ENCODE measurements at places on chromosomes 3 and 15.
A peak's percentile ranks its signal among the peaks of the same experiment; 100 is the strongest.

DNA sequence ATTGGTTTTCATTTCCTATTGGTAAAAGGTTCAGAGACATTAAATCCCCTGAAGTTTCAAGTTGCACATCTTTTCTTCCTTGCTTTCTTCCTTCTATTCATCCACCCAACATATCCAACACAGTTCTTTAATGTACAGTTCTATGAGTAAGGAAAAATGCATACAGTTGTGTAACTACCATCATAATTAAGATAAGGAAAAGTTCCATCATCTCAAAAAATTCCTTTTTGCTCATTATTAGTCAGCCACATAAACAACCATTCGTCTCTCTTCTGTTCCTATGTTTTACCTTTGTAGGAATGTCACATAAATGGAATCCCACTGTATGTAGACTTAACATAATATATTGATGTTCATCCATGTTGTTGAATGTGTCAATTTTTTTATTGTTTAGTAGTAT lies 211.1 kb upstream of the ADAMTS9 start:
- DNase-seq, result no peak

DNA sequence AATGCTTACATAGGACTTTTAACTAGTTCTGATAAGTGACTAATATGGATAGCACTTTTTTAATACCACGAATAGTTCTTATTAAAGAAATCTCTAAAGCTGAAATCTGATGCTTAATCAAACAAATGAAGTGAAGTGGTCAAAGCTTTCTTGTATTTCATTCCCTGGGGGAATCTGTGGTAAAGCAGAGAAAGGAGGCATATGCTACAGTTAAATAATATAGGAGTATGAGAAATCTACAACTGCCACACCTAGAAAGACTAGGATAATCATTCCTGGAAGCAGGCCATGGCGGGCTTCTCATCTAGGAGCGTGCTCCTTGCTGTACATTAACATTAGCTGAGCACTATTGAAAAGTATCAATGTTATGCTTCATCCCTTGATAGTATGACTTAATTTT lies 835.7 kb downstream of the OTOL1 start:
- no peak for DNase-seq

GRCh38 chr3:142977399-142977728 lies 13.9 kb upstream of the PAQR9 start:
- DNase-seq, result no peak

DNA sequence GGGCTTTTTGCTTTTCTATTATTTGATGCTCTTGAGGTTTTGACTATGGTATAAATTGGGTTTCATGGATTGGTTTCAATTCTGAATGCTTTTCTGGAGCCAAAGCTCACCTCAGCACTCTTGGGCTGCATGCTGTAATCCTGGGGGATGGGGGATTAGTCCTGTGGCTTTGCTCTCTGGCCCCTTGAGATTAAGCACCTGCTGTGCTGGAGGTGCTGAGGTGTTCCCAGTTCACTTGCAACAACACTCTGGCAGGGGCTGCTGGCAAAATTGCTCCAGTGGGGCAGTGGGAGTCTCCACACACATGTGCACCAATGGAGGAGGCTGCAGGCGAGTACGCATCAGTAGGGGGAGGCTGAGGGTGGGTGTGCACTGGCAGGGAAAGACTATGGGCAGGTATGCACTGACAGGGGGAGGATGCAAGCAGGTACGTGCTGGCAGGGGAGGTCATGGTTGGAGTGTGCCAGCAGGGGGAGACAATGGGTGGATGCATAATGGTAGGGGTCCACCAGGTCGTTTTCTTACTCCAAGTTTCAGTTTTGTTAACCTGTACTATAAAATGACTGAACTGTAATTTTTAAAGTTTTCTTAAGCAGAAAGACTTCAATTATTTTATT lies 489.2 kb downstream of the FGF12 start:
- no peak for DNase-seq

- DNase-seq, result no peak
Observed at GRCh38 chr3:141348837-141349236, 19.5 kb upstream of the ZBTB38 start.

DNA sequence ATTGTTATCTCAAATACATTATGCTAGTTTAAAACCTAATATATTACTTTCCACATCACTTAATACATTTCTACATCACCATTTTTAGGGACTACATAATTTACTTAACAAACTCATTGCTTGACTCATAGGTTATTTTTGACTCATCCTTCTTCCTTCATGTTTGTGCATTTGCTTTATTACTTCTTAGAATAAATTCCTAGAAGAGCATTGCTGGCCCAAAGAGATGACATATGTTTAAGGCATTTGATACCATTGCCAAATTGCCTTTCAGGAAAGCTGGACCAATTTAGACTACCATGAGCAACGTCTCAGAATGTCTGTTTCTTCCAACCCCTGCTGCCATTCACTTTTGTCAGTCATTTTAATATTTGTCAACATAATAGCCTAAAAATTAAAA lies 905.8 kb downstream of the IGSF11 start:
- DNase-seq, result no peak

GRCh38 chr15:70047386-70048197 lies 50.1 kb downstream of the TLE3 start:
- no peak for DNase-seq

GRCh38 chr3:6250167-6250566 lies 610.7 kb upstream of the GRM7 start:
- DNase-seq, result no peak

- no peak for DNase-seq
Observed at GRCh38 chr3:71395470-71395869, 188.1 kb downstream of the FOXP1 start.

DNA sequence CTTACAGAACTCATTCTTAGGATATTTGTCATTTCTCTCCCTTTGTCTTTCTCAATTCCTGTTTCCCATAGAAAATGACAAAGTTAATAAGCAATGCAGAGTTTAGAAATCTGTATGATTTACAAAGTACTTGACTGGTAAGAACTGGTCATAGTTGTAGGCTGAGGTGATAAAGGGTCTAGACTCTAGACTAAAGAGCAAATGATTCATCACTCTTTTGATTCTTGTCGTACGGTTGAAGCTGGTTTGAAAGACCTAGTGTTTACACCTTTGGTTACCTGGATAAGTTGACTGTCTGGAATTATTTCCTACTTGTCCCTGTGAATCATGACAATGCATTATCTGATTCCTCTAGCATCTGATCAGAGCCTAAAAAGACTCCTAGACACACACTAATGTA lies 58.9 kb upstream of the TP63 start:
- no peak for DNase-seq

DNA sequence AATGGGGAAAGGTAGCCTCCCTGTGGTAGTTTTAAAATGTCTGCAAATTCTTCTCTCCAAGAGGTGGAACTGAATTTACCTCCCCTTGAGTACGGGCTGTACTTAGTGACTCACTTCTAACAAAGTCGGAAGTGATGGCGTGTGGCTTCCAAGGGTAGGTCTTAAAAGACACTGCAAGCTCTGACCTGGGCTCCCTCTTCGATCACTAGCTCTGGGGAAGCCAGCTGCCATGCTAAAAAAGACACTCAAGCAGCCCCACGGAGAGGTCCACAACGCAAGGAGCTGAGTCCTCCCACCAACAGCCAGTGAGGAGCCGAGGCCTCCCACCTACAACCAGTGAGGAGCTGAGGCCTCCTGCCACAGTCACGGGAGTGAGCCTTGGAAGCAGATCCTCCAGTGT lies 122.0 kb upstream of the HACD2 start:
- no peak for DNase-seq

DNA sequence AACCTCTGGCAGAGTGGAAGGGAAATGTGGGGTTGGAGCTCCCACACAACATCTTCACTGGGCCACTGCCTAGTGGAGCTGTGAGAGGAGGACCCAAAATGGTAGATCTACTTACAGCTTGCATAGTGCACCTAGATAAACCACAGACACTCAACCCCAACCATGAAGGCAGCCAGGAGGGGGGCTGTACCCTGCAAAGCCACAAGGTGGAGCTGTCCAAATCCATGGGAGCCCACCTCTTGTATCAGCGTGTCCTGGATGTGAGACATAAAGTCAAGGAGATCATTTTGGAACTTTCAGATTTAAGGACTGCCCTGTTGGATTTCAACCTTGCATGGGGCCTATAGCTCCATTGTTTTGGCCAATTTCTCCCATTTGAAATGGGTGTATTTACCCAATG lies 20.9 kb downstream of the TP63 start:
- no peak for DNase-seq

GRCh38 chr15:39591896-39592315 lies 11.0 kb downstream of the THBS1 start:
- no peak for DNase-seq

DNA sequence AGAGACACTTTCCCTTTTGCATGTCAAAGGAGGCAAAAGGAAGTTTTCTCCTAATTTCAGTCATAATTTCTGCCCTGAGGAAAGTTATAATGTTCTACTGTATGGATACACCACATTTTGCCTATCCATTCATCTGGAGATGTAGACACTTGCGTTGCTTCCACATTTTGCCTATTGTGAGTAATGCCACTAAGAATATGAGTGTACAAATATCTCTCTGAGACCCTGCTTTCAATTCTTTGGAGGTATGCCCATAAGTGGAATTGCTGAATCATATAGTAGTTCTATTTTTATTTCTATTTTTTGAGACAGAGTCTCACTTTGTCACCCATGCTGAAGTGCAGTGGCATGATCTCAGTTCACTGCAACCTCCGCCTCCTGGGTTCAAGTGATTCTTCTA lies 3.6 kb upstream of the CD276 start:
- DNase-seq, result no peak

- DNase-seq, result no peak
Observed at GRCh38 chr3:36455406-36455805, 75.1 kb downstream of the STAC start.

DNA sequence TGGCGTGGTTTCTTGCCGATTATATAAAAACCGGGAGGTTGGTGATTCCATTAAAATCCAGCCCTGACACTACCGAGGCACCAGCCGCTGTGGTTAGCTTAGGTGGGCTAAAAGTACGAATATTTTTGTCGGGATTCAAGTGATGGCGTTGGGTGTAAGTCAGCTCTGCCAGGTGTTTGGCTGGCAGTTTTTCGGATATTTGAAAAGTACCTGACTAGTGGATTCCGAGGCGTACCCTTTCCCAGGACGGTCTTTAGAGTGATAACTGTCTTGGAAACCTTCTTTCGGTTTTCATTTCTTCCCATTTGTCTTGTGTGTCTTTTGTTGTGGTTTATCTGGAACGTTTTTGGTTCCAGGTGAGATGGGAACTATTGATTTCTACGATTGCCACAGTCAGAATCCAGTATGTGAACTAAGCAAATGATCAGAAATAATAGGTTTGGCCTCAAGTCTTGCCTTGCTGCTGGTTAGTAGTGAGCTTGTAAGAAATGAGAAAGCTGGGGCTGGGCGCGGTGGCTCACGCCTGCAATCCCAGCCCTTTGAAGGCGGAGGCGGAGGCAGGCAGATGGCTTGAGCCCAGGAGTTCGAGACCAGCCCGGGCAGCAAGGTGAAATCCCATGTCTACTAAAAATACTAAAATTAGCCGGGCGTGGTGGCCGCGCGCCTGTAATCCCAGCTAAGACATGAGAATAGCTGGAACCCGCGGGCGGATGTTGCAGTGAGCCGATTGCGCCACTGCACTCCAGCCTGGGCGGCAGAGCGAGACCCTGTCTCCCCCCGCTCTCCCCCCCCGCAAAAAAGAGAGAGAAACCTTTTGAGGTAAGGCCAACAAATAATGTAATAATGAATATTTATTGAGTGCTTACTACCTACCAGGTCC lies 1.4 kb downstream of the FYTTD1 start:
- DNase-seq, result peak; percentile 49

- DNase-seq, result no peak
Observed at GRCh38 chr15:25785641-25786025, 77.5 kb downstream of the ATP10A start.

DNA sequence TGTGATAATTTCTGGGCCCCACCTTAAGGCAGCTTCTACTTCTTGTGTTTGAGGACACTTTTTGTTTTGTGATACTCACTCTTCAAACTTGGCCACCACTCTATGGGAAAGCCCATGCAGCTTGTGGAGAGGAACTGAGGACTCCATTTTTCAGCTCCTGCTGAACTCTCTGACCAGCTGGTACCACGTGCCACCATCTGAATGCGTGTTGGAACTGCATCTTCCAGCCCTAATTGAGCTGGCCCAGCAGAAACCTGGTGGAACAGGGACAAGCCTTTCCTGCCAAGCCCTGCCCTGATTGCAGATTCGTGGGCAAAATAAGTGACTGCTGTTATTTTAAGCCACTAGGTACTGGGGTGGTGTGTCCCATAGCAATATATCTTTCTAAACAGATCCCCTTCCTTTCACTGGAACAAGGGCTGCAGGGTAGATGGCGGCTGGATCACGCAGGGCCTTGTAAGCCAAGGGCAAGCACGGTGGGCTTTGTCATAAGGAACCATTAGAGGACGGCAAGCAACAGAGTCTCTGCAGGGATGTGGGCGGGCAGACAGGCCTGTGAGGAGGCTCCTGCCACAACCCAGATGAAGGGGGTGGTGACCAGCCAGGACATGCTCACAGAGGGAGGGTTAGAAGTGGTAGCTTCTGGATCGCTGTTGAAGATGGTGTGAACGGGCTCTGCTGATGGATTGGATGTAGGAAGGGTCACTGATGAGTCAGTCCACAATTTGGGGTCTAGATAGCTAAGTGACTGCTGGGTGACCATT lies 9.5 kb downstream of the H1-8 start:
- no peak for DNase-seq

GRCh38 chr3:30895329-30895728 lies 868 bp upstream of the GADL1 start:
- DNase-seq, result no peak

- no peak for DNase-seq
Observed at GRCh38 chr3:15154326-15154725, 51.7 kb upstream of the CAPN7 start.

GRCh38 chr3:150132101-150132749 lies 161.5 kb upstream of the PFN2 start:
- no peak for DNase-seq

GRCh38 chr3:11640009-11640673 lies 3.6 kb downstream of the VGLL4 start:
- DNase-seq, result no peak

GRCh38 chr3:16399473-16399872 lies 114.0 kb downstream of the RFTN1 start:
- DNase-seq, result no peak

- DNase-seq, result no peak
Observed at GRCh38 chr15:60411774-60412425, 14.1 kb upstream of the ANXA2 start.

DNA sequence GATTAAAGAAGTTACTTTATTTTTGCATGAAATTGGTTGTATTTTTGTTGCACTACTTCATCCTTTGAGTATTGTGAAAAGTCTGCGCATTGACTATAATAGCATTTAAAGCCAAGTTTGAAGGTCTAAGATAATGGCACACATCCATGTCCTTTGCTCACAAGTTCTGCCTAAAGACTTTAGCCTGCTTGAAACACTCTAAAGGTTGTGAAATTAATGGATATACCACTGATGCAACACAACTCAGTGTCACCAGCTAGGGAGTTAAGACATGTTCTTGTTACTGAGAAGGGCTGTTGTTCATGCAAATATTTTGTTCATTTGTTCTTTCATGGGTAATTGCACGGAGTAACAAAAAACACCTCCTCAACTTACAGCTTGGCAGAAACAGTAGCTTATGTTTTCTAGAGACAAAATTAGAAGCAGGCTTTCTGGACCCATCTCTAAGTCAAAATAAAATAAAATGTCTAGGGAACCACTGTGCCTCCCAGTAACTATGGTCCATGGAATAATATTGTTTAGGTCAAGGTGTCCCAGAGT lies 83.9 kb downstream of the PPARG start:
- no peak for DNase-seq

Measured in activated naive CD8-positive, alpha-beta T cell treated with anti-CD3 and anti-CD28 coated beads, Interleukin-2, amount 50 U/mL, for 24 hours (primary cell).